NCI-H526 (cell line): ENCODE measurements at places on chromosomes 2 and 18.
A peak's percentile ranks its signal among the peaks of the same experiment; 100 is the strongest.

DNA sequence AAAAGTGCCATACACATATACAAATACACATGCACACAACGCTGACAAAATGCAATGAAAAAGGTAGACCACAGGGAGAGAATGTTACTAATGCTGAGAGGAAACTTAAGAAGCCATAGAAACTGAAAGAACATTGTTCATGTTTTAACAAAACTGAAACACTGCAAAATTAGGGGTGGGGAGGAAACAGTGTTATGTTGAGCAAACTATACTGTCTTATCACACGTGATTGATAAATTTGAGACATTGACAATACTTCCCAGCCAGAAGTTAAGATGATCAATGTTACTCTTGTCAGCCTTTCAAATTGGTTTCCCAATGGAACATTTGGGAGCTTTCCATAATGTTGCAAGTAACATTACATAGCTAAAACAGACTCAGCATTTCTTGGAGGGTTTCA, 165.5 kb downstream of the L3MBTL4 start:
- DNase-seq, result no peak

- DNase-seq, result no peak
Observed at GRCh38 chr2:134259994-134260393, 6.1 kb downstream of the MGAT5 start.

DNA sequence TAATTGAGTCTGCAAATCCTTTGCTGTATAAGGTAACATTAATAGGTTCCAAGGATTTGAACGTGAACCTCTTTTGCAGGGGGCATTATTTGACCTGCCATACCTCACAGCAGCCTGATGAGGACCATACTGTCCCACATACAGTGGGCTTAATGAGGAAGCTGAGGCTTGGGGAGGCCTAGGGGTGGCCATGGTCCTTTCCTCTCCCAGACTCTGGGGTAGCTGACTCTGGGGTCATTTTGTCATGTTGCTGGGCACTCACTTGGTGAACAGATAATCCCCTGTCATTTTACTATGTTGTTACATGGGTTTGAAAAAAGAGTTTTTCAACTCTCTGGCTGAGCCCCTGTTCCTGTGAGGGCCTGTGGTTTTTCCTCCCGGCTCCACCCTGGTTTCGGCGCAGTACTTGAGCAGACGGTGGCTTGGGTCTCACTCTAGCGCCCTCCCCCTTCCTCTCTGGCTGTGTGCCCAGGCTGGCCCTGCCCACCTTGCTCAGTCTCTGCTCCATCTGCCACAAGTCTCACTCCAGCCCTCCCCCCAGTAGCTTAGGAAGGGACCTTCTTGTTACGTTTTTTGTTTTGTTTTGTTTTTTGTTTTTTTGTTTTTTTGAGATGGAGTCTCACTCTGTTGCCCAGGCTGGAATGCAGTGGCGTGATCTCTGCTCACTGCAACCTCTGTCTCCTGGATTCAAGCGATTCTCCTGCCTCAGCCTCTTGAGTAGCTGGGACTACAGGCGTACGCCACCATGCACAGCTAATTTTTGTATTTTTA, 21.0 kb downstream of the INPP4A start:
- DNase-seq, result peak; percentile 27

DNA sequence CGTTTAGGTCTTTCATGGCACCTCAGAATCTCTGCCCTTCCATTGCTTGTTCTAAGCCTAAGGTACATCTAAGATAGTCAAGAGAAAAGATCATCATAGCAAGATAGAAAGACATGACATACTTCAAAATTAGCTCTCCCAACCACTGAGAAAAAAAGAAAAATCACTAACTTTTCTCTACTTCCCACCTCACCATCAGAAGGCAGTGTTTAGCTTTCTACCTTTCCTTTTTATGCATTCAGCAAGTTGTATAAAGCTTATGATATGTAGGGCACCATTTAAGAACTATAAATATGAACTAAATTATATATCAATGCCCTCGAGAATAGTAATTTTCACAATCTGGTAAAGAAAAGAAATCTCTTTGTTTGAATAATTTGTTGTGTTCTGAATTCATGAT, 331.8 kb upstream of the VWC2L start:
- DNase-seq, result no peak

DNA sequence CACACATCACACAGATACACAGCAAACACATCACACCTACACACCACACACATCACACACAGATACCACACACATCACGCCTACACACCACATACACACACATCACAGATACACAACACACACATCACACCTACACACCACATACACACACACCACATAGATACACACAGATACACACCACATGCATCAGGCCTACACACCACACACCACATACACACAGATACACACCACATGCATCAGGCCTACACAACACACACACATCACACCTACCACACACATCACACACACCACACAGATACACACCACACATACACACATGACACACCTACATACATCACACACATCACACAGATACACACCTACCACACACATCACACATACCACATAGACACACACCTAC, 158.8 kb downstream of the NDUFA10 start:
- no peak for DNase-seq

DNA sequence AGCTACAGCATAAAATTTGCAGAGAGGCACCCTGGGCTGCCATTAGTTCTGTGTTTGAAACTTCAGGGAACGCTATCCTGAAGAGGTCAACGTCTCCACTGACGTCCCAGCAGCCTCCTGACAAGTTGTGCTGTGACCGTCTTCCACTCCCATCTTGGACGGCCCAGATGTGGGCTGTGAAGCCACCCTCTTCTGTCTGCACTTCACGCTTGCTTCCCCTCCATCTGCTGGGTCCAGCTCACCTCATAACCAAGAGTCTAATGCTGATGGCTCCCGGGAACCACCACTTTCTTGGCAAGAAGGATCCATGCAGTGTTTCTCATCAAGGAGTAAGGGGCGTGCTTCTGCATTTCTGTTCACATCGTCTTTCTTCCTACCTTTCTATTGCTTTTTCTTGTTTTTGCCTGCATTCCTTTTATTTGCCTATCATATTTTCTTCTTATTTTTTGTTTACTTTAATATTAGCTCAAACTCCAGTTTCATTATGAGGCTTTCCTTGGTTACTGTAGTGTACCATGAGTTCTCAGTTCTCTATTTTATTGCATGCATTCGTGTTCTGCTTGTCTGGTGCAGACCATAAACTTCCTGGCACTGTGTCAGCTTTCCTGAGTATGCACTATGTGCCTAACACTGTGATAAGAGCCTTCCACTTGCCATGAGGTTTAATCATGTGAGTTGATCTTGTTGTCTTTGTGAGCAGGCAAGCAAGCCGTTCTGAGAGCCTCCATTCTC, 631.8 kb upstream of the RAB6C start:
- no peak for DNase-seq

GRCh38 chr2:74983631-74984392, 25.4 kb downstream of the POLE4 start:
- DNase-seq, result no peak

DNA sequence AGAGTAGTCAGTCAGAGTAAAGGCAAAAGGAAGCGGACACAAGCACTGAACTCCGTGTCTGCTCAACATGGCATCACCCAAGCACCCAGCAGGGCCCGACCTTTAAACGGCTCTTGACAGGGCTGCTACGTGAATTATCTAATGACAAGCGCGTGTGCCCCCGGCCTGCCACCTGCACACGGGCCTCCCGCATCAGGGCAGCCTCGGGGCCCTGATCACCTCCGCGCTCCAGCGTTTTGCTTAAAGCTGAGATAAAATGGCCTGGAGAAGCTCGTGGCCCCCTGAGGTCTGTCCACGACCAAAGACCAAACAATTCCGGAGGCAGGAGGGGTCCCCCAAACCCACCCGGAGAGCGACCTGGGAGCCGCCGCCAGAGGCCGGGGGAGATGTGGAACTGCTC, 376 bp downstream of the NDUFA10 start:
- DNase-seq, result peak; percentile 39

DNA sequence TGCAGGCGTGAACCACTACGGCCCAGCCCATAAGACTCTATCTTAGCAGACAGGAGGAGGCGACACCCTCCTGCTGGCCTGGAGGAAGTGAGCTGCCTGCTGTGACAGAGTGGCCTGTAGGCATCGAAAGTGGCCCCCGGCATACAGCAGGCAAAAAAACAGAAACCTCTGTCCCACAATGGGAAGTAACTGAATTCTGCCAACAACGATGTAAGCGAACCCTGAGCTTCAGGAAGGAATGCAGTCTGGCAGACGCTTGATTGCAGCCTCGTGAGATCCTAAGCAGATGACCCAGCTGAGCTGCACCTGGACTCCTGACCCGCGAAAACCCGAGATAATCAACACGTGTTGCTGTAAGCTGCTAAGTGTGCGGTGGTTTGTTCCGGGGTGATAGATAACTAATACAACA, 13.6 kb downstream of the MRO start:
- DNase-seq, result no peak

DNA sequence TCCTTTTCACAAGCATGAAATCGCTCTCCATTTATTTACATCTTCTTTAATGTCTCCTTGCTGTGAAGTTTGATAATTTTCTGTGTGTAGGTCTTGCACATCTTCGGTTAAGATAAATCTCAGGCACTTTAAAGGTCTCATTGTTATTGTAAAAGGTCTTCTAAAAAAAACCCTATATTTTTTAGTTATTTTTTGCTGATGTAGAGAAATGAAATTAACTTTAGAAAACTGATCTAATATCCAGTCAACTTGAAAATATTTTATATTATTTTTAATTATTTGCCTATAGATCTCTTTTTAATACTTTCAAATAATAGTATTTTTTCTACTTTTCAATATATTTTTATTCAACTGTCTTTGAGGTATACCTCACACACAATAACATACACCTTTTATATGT, 169.4 kb downstream of the INSIG2 start:
- no peak for DNase-seq

GRCh38 chr2:203706403-203706802, at the start of gene CD28:
Gene CD28 (plus strand): TSS chr2:203706639. CDS start chr2:203706697, 58 bp downstream.
- DNase-seq, result no peak

GRCh38 chr2:230824406-230824978, 40.2 kb upstream of the ITM2C start:
- DNase-seq, result peak; percentile 73

- no peak for DNase-seq
Observed at GRCh38 chr2:38192976-38193375, 117.0 kb upstream of the CYP1B1 start.

GRCh38 chr18:57649556-57650500, 28.2 kb upstream of the NARS1 start:
- DNase-seq, result no peak

GRCh38 chr2:15582710-15583357, 8.8 kb upstream of the DDX1 start:
- no peak for DNase-seq

GRCh38 chr2:224513991-224514390, 71.2 kb downstream of the CUL3 start:
- DNase-seq, result no peak

DNA sequence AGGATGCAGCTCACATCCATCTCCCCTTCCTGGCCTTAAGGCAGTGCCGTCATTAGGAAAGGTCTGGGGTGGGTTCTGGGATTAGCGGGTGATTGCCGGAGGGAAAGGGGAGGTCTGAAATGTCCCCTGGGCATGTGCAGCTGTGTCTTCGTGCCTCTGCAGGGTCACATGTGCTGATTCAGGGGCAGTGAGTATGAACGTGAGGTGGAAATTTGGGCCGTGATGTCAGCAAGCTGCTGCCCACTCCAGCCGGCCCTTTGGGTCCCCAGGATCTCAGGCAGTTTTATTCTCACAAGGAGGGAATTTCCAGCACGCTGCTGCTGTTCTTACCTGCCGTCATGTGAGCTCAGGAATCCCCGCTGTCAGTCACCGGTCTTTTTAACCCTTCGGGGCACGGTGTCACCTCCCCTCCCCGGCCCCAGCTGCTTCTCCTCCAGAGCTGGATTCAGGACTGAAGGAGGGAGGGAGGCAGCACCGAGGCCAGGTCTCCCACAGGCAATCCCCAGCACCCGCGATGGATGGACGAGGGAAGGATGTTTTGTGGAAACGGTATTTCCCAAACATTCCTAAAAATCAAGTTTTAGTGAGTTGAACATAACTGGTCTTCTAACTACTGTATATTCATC, 23.5 kb downstream of the GPR35 start:
- no peak for DNase-seq

DNA sequence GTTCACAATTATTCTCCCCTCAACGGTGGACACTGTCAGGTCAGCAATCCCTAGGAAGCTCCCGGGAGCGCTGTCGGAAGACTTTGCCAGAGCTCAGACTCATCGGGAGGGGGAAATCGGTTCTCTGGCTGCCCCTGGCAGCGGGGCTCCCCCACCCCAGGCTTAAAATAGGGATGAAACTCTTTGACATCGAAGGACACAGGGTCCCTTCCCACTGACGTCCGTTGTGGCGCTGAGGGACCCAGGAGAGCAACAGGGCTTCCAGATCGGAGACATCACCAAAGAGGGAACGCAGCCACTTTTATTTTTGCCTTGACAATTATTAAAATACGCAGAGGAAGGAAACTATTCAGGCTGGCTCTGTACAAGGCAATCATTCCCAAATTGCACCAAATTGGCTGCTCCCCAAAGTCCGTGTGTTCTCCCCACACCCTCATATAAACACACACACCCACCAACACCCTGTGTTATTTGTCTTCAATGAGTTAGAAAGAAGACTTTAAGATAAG, 249.0 kb downstream of the CDH20 start:
- DNase-seq, result no peak

DNA sequence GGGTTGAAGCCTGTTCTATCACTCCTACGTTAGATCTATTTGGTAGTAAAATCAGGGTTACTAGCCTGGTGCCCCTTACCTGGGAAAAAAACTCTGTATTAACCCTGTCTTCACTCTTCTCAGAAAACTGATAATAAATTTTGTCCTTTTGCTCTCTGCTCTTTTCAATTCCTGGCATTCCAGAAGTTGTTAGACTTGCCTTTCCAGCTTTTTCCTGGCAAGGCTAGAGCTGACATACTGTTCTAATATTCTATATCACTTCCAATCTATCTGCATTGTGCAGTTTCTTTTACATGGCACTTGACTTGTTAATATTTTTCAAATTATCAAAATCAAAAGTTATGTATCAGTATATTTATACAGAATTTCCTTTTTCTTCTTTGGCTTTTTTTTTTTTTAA, 162.2 kb downstream of the FIGN start:
- peak; percentile 94 for DNase-seq

- DNase-seq, result no peak
Observed at GRCh38 chr2:145169285-145169684, 649.4 kb upstream of the ZEB2 start.

DNA sequence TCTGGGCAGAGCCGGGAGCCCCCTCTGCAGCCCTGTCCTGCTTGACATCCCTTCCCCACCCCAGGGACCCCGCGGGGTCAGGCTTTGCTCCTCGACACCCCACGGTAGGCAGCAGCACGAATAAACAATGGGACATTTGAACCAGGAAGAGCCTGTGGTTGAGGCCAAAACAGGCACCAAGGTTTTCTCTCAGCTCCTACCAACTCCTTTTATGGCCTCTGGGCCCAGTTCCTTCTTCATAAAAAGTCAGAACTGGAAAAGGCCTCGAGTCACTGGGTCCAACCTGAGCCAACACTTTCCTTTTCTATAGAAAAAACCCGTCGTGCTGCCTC, 20.6 kb downstream of the TEX44 start:
- peak; percentile 51 for DNase-seq

DNA sequence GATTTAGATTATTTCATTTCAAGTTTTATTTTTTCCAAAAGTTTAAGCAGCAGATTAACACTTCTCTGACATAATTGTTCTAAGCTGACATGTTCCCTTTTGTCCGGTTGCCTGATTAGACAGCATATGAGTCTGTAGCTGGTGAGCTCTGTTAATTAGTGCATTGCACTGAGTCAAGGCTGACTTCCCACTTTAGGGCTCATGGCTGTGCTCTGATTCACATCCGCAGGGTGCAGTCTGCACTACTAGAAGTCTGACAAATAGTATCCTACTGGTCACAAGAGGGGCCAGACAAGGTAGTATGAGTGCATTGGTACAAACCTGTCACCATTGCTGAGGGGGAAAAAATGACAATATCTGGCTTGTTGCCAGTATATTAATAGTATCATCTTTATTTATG, 443.9 kb upstream of the ZNF804A start:
- DNase-seq, result no peak
